ENCODE measurements at places on chromosomes 16 and 17.

DNA sequence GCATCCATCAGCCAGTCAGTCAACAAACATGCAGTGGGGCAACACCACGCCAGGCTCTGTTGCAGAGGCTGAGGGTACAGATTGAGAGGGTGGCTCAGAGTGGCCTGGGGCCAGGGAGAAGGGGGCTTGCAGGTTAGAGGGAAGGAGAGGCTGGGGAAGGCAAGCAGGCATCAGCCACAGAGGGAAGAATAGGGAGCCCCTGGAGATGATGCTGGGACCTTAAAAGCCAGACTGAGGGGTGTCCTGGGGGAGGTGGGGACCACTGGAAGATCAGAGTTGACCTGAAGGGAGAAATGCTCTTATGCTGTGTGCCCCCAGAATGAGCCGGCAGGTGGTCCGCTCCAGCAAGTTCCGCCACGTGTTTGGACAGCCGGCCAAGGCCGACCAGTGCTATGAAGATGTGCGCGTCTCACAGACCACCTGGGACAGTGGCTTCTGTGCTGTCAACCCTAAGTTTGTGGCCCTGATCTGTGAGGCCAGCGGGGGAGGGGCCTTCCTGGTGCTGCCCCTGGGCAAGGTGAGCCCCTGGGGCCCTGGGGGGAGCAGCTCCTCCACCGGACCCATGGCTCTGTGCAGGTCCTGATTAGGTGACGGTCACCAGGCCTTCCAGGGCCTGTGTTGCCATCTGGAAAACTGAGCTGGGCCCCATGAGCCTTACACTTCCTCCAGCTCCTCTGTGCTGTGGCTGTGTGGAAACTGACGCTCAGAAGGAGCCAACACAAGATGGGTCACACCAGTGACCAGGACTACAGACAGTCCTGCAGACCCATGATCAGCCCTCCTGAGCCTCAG lies 1.7 kb downstream of the CORO1A start:
- DNase-seq = no peak

DNA sequence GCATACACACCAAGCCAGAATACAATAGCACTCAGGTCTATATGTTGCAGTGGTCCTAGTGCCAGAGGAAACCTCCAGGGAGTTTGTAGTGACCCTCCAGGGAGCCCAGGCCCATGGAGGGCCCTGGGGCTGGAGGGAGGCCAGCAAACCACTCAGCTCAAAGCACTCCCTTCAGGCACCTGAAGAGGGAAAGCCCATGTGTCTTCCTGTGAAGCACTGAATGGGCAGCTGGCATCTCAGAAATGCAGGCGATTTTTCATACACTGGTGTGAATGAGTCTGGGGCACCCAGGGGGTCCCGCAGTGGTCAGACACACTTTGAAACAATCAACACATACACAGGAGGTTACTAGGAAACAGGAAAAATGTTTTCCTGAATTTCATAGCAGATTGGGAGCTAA lies 12.8 kb downstream of the TBC1D26 start:
- DNase-seq = no peak

GRCh38 chr16:28126684-28127620 lies 63.4 kb upstream of the GSG1L start:
- DNase-seq = no peak

DNA sequence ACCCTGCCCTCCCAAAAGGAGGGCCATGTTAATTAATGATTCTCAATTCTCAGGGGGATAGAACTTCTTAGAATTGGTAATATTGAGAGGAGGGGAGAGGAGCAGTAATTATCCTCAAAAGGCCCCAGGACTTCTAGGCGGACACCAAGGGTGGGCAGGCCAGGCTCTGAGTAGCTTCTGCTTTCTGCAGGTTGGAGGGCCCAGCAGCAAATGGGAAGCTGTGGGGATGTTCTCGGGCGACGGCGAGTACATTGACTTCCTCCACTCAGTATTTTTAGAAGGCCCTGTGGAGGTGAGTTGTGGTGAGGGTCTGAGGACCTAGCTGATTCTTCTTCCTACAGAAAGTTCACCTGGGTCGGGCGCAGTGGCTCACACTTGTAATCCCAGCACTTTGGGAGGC lies 57.5 kb downstream of the DNAH2 start:
- DNase-seq = no peak

DNA sequence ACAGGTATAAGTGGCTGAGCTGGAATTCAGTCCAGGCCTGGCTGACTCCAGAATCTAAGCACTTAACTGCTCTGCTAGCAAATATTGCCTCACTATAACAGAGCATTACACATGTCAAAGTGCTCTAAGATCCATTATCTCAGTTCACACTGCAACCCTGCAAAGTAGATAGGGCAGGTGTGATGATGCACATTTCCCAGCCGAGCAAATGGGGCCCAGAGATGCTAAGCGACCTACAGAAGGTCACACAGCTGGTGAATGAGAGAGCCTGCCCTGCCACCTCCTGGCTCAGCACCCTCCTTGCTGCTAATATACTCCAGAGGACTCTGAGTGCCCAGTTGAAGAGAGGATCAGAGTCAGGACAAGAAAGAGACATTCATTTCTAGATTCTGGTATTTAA lies 73.6 kb upstream of the CCL1 start:
- no peak for DNase-seq

GRCh38 chr16:64276646-64277045 lies 845.2 kb downstream of the CDH11 start:
- no peak for DNase-seq

- no peak for DNase-seq
These were observed 2.5 kb downstream of the SLC12A4 start for GRCh38 chr16:67965668-67966548.

DNA sequence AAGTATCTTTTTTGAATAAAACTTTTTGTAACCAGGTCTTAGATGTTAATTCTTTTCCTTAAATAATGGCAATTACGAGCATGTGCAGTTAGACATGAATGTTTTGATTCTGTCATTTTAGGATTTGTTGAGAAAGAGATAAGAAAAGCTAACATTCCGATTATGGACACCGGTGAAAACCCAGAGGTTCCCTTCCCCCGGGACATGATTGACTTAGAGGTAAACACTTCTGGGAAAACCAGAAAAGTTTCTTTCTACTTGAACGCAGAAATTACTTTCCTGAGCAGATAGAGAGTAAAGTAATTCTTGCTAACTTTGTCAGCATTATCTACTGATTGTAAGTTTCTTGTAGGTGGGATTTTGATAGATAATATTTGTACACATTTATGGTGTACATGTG lies 9.2 kb downstream of the ATP6V0A1 start:
- no peak for DNase-seq

DNA sequence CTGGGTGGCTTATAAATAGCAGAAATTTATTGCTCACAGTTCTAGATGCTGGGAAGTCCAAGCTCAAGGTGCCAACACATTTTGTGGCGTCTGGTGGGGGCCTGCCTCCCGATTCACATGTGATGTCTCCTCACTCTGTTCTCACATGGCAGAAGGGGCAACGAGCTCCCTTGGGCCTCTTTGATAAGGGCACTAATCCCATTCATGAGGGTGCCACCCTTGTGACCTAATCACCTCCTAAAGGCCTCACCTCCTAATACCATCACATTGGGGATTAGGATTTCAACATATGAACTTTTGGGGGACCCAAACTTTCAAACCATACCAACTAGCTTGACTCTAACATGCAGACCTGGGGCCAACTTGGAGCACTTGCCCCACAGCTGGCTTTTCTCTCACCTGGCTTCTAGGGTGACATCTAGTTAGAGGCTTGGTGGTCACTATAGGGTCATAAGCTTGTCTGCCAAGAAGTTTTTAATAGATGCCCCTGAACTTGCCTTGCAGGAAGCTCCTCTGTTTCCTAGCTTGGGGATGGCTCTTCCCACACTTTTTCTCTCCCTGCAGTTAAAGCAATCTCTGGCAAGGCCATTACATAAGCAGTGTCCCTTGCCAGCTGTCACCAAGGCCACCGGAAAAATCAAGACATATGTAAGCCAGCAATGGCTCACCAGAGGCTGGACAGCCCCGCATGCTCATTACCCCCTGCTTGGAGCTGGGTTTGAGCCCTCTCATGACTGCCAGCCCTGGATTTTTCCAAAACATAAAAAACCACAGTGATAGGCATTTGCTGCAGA lies 8.4 kb upstream of the MED9 start:
- DNase-seq = no peak

- DNase-seq = no peak
These were observed 646 bp downstream of the HIC1 start for GRCh38 chr17:2055292-2056205.

DNA sequence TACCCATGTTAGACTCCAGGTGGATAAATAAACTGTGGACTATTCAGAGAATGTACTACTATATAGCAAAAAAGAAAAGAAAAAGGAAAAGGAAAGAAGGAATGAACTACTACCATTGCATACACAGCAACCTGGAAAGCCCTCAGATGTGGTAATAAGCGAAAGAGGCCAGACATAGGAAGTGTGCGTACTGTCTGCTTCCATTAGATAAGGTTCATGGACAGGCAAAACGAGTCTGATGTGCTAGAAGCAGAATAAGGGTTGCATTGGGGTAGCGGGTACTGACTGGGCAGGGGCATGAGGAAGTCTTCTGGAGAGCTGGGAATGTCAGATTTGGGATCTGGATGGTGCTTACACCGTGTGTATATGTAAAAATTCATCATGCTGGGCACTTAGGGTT lies 21.8 kb downstream of the CLEC16A start:
- no peak for DNase-seq

GRCh38 chr16:29650771-29651170 lies 12.3 kb upstream of the SPN start:
- DNase-seq = no peak

DNA sequence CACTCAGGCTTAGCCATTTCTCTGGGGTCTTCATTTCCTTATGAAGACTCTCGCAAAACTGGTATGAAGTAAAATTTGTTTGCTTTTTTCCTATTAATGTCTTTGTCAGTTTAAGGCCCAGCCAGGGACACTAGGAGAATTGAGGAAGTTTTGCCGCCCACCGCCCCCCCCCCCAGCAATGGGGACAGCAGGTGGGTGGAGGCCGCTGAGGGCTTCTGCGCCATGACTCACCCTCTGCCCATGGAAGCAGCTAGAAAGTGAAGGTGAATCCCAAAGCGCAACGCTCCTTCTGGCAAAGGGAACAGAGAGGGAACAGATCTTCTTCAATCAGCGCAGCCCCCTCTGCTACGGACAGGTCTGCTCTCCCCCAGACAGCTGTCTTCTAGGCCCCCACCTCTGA lies 49.7 kb downstream of the MARF1 start:
- DNase-seq = no peak

DNA sequence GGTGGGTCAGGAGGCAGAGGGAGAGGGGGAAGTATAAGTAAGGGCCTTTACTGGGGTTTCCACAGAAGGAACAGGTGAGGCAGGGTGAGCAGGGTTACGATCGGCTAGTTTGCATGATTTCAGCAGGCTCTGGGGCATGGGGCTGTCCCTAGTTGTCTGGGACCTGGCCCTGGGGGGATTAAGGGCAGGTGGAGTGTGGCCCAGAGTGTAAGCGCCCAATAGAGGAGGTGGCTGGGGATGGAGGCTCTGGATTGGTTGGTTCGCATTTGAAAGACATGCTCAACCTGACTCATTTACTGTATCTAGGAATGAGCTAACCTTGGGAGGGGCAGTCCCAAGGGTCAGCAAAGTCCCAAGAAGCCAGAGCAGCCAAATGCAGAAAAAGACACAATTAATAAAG lies 230.3 kb downstream of the MAP2K4 start:
- DNase-seq = no peak

- no peak for DNase-seq
These were observed 83.5 kb upstream of the TNRC6A start for GRCh38 chr16:24645739-24646645.

DNA sequence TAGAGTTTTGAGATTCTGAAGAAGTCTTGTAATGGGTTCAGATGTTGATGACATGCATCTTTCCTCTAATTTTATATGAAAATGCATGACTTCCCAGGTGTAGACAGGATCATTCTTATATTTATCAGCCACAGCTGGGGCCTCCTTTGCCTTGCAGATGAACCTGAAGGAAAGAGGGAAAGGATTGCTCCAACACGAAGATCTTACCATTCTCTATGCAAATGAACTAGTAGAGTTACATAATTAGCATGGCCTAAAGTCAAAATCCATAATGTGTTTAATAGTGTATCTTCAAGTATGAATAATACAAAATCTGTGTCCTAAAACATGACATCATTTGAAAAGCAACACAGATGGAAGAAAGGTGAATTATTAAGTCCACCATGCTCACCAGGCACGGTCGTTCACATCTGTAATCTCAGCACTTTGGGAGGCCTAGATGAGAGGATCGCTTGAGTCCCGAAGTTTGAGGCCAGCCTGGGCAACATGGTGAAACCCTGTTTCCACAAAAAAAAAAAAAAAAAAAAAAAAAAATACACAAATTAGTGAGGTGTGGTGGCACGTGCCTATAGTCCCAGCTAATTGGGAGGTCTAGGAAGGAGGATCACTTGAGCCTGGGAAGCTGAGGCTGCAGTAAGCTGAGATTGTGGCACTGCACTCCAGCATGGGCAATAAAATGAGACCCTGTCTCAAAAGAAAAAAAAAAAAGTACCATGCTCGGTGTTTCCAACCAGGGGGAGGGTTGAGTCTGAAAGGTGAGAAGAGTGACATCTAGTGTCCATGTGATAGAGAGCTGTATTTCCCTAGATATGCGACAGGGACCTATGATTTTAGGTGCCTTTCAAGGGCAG lies 6.3 kb downstream of the VWA3A start:
- peak; percentile 30 for DNase-seq

GRCh38 chr17:38898291-38898679 lies 27.1 kb upstream of the LASP1NB start:
- no peak for DNase-seq

DNA sequence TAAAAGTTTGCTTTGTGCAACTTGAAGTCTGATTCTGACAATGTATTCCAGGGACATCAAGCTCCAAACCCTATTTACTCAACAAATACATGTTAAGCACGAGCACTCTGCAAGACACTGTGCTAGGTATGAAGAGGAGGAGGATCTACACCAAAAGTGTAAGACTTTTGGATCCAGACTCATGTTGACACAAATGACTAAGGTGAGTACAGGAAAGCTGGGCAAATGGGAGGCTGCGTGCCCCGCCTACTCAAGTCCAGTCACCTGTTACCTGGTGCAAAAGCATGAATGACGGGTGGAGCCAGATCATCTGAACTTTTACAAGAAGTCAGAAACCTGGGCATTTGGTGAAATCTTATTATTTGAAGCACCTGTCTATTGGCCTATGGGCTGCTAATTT lies 120.7 kb downstream of the ABCC12 start:
- no peak for DNase-seq

DNA sequence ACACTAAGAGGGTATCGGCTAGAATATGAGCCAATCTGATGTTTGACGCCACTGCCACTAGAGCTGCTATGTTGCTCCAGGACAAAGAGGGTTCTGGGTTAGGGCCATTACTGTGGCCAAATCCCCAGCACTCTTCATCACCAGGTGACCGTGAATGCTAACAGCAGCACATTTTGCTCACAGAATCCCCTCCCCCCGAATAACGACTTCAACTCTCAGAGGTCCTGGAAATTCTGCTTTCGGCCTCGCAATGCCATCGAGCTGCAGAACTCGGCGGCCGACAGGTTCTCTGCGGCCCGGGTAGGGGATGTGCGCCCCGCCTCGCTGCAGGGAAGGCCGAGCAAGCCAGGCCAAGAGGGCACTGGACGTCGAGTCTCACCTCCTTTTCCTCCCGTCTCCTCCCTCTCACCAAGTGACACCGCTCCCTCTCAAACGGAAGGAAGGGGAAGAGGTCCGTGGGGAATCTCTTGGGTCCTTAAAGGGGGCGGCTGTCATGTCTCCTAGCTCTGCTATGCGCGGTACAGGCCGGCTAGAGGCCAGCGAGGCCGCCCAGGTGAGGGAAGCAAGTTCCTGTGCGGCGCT lies 31.9 kb downstream of the CDK5R1 start:
- DNase-seq = no peak
